Activated T-cell treated with anti-CD3 and anti-CD28 coated beads, Interleukin-2, amount 50 U/mL, for 1 hour (primary cell): ENCODE measurements at places on chromosomes 7 and 10.

DNA sequence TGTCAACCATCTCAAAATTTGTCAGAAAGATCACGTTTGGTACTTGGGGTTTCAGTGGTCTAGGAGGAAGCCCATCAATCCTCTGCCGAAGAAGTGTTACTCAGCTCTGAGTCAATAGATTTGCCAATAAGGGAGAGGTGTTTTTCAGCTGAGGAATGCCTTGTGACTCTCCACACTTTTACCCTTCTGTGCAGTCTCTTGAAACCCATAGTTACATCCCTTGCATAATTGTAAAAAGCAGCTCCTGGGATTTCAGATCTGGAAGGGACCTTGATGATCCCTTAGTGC, 47.5 kb downstream of the INSYN2A start:
- no peak for DNase-seq

GRCh38 chr10:108469940-108470339, 1305.4 kb upstream of the SORCS1 start:
- no peak for DNase-seq

DNA sequence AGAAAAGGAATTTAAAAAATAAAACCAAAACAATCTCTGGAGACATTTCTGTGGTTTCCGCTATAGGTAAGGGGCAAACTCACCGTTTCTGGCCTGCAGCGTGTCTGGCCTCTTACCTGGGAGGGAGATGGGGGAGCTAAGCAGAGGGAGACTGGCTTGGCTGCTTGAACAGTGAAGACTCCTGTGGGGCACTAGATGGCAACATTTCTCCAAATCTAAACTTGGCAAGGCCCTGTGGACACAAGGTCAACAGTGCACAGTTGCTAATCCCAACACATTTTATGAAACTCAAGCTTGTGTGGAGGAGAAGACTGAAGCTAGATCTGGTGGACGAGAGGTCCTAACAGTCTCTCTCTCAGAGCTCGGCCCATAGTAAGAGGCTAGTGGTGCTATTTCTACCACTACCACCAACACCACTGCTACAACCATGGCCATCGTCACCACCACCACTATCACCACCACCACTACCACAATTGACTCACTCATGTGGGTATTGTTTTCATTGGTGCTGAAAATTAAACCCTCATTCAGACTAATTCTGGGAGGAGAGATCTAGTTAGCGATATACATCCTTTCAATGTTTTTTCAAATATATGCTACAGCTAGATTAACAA, 28.4 kb upstream of the CDHR3 start:
- no peak for DNase-seq

GRCh38 chr7:151645311-151645710, 125.6 kb upstream of the RHEB start:
- DNase-seq, result no peak

- DNase-seq, result no peak
Measured at GRCh38 chr7:30222515-30223215, 61.7 kb upstream of the ZNRF2 start.

DNA sequence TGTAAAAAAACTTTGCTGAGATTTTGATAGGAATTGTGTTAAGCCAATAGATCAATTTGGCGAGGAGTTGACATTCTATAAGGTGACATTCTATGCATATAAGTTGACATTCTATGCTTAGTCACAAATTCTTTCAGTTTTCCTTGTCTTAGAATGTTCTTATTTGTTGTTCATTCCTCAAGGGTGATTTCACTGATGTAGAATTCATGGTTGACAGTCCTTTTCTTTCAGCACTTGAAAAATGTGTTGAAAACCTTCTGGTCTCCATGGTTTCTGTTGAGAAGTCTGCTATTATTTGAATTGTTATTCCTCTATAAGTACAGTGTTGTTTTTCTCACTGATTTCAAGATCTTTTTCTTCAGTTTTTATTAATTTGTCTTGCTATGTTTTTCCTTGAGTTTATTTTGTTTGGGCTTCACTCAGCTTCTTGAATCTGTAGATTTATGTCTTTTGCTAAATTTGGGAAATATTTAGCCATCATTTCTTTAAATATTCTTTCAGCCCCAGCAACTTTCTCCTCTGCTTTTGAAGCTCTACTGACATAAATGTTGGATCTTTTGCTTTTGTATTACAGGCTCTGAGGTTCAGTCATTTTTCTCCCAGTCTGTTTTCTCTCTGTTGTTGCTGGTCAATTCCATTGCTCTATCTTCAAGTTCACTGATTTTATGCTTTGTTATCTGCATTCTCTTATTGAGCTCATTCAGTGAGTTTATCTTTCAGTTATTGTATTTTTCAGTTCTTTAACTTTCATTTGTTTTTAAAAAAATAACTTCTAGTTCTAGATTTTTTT, 154.9 kb downstream of the SDK1 start:
- no peak for DNase-seq

GRCh38 chr10:118356628-118357027, 14.5 kb upstream of the FAM204A start:
- no peak for DNase-seq

DNA sequence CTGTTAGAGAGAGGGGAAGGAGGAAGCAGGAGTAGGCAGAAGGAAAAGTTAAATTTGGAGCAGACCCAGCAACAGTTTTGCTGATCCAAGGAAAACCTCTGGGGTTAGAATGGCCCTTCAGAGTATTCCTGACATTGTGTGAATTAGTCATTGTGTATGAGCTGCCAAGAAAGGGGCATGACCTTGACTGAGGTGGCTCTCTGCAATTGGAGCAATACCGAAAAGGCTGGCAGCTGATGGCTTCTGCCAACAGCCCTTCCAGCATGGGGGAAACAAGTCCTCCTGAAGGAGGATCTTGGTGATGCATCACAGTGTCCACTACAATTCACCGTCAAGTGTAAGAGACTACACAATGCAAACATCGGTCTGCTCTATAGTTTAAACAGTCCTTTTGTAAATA, 20.6 kb upstream of the WASL start:
- no peak for DNase-seq

- DNase-seq, result no peak
Measured at GRCh38 chr7:128323459-128324367, 20.0 kb downstream of the RBM28 start.

DNA sequence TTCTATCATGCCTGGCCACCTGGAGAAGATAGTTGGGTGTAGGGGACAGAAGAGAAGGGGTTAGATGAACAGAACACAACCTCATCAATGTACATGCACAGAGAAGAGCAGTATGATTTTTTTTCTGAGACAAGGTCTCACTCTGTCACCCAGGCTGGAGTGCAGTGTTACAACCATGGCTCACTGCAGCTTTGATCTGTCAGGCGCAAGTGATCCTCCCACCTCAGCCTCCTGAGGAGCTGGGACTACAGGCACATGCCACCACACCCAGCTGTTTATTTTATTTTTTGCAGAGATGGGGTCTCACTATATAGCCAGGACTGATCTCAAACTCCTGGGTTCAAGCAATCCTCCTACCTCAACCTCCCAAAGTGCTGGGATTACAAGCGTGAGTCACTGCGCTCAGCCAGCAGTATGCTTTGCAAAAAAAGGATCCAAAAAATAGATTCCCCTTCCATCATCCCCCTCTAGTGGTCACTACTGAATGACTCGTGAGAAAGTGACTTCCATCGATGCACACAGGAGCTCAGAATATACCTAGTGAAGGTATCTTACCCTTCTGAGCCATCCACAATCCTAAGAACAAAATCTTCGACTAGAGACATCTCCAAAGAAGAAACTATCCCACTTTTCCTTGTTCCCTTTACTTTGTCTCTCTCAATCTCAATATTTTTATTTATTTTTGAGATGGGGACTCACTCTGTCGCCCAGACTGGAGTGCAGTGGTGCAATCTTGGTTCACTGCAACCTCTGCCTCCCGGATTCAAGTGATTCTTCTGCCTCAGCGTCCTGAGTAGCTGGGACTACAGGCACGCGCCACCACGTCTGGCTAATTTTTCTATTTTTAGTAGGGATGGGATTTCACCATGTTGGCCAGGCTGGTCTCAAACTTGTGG, 21.0 kb downstream of the ZCWPW1 start:
- DNase-seq, result peak; percentile 28
